CD4-positive, alpha-beta memory T cell (primary cell): ENCODE measurements at places on chromosomes 13 and 19.

- DNase-seq, result no peak
Measured at GRCh38 chr13:44101347-44102083, 221.8 kb downstream of the LACC1 start.

DNA sequence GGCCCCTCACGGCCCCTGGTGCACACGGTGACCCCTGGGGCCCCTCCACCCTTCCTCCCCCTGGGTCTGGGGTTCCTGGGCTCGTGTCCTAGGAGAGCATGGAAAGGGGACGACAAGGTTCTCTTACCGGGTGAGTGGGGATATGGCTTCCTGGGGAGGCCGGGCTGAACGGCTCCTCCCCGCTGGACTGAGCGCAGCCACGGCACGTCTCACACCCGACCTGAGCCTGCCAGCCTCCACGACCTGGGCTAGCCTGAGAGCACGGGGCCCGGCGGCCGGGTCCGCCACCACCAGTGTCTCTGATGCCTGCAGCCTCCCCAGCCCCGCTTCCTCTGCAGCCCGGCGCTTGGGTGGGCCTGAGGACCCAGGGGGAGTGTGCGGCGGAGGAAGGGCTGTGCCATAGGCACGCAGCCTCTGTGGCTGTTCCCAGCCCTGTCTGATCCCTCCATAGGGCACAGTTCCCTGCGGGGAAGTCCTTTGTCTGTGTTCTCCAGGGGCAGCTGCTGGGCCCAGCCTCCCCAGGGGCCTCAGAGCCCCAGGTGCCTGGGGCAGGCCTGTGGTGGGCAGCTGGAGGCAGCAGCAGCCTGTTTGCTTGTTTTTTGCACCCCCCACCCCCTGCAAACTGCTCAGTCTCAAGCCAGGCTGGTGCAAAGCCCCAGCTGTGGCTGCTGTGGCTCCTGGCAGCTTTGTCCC is 15.0 kb downstream of the PLIN4 start:
- no peak for DNase-seq

DNA sequence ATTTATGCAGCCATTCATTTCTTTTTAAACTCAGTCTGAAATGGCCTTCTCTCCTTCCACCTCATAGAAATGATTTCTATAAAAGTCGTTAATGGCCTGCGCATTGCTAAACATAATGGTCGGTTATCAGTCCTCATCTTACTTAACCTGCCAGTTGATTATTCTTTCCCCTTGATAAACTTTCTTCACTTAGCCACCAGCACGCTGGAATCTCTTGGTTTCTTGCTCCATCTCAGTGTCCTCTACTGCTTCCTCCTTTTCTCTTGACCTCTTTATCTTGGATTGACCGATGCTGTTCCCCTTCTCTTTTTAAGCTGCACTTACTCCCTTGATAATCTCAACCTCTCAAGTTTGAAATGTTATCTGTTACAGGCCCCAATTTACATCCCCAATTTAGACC is 12.2 kb upstream of the CLC start:
- no peak for DNase-seq

- no peak for DNase-seq
Measured at GRCh38 chr13:102318233-102318632, 83.6 kb downstream of the FGF14 start.

GRCh38 chr19:17889609-17890214 is 18.0 kb downstream of the SLC5A5 start:
- DNase-seq, result no peak

DNA sequence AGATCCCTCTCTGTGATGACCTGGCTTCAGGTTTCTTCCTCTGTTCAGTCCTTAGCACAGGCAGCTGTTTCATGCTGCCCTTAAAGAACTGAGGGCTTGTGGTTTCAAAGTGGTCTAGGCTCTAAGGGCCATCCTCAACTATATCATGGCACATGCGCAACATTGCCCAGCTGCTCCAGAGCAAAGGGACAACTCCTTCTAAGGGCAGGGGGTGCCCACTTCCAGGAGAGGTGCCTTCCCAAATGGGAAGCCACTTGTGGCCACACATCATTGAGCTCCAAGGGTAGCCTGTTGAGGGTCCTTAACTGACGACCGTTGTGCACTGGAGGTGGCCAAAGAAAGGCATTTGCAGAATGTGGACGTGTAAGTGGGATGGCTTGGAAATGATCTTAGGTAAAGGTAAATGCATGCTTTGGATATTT is 7.3 kb downstream of the GPR183 start:
- DNase-seq, result no peak

DNA sequence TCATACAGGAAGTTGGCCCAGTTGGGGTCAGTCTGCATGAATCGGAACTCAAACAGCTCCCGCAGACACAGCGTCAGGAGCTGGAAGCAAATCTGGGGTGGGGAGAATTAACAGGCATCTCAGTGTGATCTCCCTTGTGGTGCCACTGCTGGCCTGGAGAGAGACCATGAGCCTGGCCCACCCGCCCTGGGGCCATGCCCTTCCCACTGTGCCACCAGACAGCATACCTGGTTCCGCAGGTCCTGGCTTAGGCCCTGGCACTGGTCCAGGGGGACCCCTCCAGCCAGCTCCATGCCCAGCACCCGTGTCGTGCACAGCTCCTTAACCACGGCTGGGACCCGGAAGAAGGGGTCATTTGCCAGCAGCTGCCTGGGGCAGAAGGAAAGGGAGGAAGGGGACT is 9.6 kb upstream of the NUMBL start:
- DNase-seq, result no peak

DNA sequence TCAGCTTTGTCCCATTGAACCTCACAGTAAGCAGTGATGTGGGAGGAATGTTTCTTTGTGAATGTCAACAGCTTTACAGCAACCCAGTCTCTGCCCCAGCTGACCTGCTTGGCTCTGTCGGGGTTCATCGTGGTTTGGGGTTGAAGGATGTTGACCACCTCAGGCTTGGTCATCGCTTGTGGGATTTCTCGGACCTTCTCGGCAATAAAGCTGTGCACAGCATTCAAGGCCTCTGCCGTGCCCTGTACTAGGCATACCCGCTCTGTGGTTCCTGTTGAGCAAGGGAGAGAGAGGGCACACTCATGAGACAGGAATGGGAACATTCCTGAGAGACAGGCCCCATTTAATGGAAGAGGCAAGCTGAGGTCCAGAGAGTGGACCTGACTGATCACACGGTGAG is 20.0 kb downstream of the NOVA2 start:
- DNase-seq, result no peak

DNA sequence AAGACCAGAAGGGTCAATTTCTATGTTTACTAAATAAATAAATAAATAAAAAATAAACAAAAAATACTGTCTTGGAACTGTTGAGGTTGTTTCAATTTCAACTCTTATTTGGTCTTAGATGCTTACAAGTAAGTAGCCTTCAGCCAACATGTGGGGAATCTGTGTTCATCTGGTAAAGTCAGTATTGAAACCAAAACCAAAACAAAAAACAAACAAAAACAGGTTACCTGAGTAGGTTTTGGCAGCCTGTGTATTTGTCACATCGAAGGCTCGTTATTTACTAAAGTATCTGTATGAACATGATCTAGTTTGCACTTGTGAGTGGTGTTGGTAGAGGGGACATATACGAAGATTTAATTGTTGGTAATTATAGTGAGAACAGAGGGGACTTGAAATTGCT is 471.5 kb downstream of the SLITRK5 start:
- DNase-seq, result no peak

DNA sequence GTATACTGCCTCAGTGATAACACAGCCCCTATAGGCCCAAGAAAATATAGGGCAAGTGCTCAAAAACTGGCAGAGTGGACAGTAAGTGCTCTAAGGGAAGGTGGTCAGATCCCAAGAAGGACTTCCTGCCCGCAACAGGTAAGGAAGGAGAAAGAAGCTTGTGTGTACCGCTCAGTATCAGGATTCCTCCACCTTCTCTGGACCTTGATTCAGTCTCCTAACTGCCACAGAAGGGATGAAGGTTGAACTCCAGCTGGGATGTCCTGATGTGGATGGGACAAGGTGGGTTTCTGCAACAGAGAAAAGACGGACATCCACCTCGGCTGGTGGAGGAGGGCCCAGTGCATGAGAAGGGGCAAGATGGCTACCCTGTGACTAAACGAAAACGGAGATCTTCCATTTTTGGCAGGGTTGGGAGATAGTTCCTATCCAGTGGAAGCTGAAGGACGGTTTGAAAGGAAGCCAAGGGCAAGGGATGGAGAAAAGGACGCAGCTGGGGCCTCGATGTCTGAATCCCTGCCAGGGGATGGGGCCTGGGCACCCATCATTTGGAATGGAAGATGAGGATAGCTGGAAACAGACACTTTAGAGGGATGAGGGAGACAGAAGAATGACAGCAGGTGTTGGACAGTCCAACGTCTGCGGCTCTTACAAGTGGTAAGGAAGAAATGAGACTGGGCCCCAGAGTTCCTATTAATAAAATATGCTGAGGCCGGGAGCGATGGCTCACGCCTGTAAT is 1.3 kb upstream of the ATF5 start:
- no peak for DNase-seq

DNA sequence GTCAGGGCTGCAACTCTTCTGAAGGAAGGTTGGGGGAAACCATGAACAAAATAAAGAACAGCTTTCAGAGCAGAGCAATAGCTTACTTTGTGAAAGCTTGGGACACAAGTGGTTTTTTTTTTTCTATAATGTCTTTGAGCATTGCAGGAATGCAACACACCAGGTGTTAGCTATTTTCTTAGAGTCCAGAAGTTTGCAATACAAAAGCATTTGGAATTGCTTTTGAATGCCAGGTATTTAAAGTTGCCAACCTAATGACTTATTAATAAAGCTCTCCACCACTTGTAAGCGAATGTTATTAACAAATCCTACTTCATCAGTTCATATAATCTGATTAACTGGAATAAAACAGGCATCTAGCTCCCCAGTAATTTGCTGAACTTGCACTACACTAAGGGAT is 172.6 kb downstream of the NUFIP1 start:
- DNase-seq, result no peak

DNA sequence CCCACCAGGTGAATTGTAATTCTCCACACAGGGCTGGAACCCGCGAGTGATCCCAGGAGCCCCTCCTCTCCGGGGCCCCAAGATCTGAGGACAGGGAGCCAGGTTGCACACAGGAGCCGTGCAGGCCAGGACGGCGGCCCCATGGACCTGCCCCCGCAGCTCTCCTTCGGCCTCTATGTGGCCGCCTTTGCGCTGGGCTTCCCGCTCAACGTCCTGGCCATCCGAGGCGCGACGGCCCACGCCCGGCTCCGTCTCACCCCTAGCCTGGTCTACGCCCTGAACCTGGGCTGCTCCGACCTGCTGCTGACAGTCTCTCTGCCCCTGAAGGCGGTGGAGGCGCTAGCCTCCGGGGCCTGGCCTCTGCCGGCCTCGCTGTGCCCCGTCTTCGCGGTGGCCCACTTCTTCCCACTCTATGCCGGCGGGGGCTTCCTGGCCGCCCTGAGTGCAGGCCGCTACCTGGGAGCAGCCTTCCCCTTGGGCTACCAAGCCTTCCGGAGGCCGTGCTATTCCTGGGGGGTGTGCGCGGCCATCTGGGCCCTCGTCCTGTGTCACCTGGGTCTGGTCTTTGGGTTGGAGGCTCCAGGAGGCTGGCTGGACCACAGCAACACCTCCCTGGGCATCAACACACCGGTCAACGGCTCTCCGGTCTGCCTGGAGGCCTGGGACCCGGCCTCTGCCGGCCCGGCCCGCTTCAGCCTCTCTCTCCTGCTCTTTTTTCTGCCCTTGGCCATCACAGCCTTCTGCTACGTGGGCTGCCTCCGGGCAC is 3.9 kb downstream of the FFAR1 start:
- DNase-seq, result no peak

DNA sequence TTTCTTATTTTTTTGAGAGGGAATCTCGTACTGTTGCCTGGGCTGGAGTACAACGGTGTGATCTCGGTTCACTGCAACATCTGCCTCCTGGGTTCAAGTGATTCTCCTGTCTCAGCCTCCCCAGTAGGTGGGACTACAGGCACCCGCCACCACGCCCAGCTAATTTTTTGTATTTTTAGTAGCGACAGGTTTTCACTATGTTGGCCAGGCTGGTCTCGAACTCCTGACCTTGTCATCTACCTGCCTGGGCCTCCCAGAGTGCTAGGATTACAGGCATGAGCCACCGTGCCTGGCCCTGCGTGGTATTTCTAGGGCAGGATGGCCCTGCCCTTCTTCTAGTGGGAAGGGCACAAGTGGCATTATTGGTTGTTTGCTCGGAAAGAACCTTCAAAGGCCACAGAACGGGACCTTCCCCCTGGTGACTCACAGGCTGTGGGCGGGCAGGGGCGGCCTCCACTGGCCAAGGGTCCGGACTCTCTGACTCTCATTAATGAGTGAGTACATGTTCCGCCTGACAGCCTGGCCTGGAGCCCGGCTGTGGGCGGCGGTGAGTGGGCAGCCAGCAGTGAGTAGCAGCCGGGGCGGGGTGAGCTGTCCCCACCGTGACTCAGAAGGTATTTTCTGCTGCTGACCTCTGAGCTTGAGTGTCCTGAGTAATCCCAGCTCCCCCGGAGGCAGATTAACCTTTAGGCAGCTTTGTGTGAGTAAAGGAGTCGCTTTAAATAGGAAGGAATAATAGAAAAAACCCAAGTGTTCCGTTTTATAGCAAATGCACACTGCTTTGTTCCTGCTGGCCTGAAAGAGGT is 5.1 kb downstream of the DOT1L start:
- peak; percentile 72 for DNase-seq

DNA sequence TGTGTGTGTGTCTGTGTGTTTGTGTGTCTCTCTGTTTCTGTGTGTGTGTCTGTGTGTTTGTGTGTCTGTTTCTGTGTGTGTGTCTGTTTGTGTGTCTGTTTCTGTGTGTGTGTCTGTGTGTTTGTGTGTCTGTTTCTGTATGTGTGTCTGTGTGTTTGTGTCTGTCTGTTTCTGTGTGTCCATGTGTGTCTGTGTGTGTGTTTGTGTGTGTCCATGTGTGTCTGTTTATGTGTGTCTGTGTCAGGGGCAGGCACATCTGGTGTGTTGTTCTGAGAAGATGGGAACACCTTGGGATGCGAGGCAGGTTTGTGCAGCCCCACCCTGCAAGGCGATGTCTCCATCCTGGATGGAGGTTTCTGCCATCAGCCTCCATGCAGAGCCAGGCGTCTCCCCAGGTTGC is 275.8 kb upstream of the SOX1 start:
- no peak for DNase-seq

DNA sequence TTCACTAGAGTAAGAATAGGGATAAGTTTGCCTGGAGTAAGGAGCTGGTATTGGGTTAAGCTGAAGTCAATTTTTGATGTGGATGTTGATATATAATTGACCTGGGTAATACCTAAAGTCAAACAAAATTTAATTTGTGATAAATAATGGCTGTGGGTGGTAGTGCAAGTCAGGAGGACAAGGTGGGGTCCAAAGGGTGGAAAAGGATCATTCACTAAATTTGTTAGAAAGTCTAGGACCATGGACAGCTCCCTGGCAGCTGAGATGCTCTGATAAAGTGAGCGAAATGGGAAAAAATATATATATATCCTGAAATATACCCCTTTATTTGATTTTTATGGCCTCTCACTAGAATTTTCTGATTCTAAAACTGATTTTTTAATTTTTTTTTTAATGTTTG is 463.5 kb downstream of the GPC6 start:
- DNase-seq, result no peak
